Prostate gland (tissue), 2 donors: ENCODE measurements at places on chromosomes 4 and X. TPM values are rescaled to one million over a fixed set of nuclear protein-coding genes. Genes with fewer than 3 reads are reported as not detected.
A peak's percentile ranks its signal among the peaks of the same experiment; 100 is the strongest.

Gene NLGN4X
- 0.36 TPM for total RNA-seq

Gene SRPX
- 21.6 TPM for total RNA-seq

DNA sequence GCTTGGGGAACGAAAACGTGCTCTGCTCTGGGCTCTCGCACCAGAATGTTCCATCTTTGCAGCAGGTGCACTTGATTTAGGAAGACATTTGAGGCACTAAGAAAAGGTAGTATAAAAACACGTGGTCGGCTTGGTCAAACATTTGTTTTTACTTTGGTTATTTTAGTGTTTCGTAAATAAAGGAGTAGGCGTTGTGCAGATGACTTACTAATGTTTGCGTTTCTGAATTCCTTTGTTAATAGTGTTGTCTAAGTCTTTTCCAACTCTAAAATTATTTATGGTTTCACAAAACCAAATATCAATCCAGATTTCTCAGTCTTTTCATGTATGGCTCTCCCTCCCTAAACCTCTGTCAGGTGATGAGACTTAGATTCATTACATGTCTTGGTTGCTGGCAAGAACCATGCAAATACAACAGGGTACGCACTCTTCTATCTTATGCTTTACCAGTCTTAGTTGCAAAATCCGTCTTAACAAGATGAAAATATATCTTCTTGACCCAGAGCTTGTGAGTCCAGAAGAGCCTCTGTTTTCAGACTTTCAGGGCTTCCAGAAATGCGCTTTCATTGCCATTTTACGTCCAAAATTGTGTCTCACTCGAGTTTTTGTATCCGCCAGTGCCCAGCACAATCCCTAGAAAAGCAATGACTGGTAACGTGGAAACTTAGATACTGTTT, 686 bp downstream of the MTHFD2L start:
- peak; percentile 29 for DNase-seq

- no peak for DNase-seq
Measured at GRCh38 chrX:115345615-115346014, 56.1 kb downstream of the LUZP4 start.

DNA sequence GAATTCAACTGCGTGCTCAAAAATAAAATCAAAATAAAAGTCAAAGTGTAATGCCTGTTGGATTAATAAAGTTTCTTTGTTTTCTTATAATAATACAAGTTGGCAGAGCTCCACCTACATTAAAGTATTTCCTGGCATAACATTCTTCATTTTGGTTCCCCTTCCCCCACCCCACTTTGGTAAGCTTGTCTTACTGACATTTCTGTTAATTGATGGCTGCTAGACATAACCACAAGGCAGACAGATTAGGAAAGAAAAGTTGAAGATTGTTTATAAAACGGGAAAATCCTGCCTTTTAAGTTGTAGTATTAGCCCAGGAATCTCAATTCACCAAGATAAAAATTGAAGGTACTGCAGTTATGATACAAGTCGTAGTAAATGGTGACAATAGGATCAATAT, 246.5 kb upstream of the RPS6KA3 start:
- no peak for DNase-seq

Gene SOD3
- total RNA-seq, result 300 TPM

GRCh38 chr4:112418092-112418491, 97.9 kb downstream of the NEUROG2 start:
- no peak for DNase-seq

DNA sequence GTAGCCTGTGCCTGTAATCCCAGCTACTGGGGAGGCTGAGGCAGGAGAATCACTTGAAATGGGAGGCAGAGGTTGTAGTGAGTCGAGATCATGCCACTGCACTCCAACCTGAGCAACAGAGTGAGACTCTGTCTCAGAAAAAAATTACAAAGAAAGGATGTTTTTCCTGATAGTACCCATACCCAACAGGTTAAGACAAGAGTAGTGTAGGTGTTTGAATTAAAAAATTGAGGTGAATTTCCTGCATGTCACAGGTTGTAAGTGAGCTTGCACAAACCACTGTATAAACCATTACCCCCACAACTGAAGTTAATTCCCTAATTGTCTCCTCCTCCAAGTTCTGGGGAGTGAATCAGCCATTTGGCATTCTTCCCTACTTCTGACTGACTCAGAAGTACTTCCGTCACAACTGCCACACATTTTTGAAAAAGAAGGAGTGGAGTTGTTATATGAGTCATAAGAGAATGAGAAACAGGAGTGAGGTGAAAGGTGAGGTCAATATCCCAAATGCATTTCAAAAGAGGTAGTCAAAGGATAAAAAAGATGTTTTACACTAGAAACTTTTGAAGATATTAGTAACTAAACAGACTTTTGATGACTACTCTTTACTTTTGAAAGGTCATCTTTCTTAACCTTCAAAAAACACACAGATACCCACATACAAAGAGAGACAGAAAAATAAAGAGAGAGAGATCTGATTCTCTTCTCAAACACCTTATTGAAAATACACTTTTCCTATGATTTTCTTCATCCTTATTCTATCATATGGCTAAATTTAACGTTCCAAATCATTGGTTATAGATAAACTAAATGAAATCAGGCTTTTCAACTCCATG, 134.5 kb downstream of the BTC start:
- peak; percentile 5 for DNase-seq

DNA sequence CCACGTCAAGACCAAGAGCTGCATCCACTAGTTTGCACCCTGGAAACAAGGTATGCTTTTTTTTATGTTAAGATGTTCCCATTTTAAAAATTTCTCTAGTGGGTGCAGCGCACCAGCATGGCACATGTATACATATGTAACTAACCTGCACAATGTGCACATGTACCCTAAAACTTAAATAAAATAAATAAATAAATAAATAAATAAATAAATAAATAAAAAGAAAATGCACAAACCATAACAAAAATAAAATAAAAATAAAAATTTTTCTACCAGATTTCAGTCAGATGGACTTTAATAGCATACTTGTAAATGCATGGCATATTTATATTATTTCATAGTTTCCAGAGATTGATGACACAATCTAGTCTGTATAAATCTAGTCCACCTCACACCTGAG, 1.9 kb upstream of the PRR27 start:
- no peak for DNase-seq

- DNase-seq, result no peak
Measured at GRCh38 chr4:39820186-39820585, 122.2 kb downstream of the UBE2K start.

- no peak for DNase-seq
Measured at GRCh38 chrX:140510895-140511295, 6.0 kb upstream of the SOX3 start.

GRCh38 chr4:85491527-85491926, 16.6 kb downstream of the ARHGAP24 start:
- no peak for DNase-seq

- no peak for DNase-seq
Measured at GRCh38 chr4:54017308-54017707, 47.1 kb downstream of the CHIC2 start.

Gene TRIM61
- 1.3 TPM for total RNA-seq

Gene PDE6B
- total RNA-seq, result 8.0 TPM

DNA sequence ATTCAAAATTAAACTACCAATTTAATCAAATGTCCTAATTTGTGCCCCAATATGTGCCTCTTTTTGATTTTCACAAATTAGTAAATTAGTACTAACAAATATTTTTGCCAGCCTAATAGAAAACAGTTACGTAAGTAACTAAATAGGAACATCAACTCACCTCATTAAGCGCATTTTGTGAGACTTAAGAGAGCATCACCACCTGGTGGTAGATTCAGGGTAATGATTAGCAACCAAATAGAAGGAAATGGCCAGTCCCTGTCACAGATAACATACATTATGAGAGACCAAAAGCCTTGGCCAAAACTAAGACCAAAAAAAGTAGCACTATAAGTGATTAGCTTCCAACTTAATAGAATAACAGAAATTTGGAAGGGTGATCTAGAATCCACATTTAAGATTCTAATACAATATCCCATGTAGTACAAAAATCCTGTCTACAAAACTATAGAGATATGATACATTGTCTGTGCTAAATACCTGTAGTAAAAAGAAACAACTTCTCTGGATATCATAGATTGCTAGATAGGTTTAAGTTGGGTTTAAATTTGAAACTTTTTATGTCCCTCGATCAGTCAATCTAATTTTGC, 46.7 kb downstream of the C4orf46 start:
- no peak for DNase-seq

Gene AADAT
- total RNA-seq, result 31.2 TPM

GRCh38 chrX:77742788-77743476, 43.1 kb downstream of the ATRX start:
- peak; percentile 3 for DNase-seq

DNA sequence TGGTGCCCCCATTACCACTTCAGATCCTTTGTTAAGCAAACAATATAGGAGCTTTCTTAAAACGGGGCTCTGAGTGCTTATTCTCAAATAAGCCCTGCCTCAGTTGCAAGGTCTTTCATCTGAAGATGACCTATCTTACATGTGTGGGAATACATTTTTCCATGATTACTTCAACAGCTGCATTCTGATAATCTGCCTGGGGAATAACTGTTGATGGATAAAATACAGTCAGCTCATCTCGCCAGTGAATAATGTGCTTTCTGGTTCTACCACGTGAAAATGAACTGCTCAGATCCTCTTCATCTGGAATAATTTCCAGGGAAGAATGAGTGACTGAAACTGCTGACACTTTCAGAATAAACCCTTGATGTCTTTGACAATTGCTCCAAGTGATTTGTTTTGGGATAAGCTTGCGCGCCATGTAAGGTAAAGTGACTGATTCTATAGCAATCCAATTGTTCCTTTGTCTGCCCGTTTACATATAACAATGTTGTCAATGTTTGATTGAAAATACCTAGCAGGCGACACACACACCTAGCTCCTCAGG, 161.3 kb downstream of the RTL9 start:
- no peak for DNase-seq

Gene PHKA1
- total RNA-seq, result 12.4 TPM
